Heart left ventricle (tissue), 16 donors: ENCODE measurements at places on chromosomes 12 and 14.

GRCh38 chr12:124236625-124237031 lies 58.3 kb upstream of the RFLNA start:
- no peaks in the 10 kb centered on the region for H3K27me3 ChIP-seq
- no peak overlapping the region for H3K4me3 ChIP-seq
- no peak overlapping the region for H3K27ac ChIP-seq
- no peaks in the 10 kb centered on the region for H3K4me1 ChIP-seq

- H3K27ac ChIP-seq: no peak overlapping the region
- peaks cover 96% of the 10 kb centered on the region for H3K36me3 ChIP-seq
- no peak for DNase-seq
- no peak overlapping the region for H3K4me3 ChIP-seq
Measured at GRCh38 chr12:111788178-111788654, 21.5 kb downstream of the ALDH2 start.

GRCh38 chr14:44211718-44212117 lies 295.4 kb downstream of the FSCB start:
- no peak for DNase-seq
- H3K4me3 ChIP-seq: no peak overlapping the region
- no peaks in the 10 kb centered on the region for H3K4me1 ChIP-seq
- no peaks in the 10 kb centered on the region for H3K36me3 ChIP-seq
- H3K27ac ChIP-seq: no peak overlapping the region
- H3K27me3 ChIP-seq: no peaks in the 10 kb centered on the region

DNA sequence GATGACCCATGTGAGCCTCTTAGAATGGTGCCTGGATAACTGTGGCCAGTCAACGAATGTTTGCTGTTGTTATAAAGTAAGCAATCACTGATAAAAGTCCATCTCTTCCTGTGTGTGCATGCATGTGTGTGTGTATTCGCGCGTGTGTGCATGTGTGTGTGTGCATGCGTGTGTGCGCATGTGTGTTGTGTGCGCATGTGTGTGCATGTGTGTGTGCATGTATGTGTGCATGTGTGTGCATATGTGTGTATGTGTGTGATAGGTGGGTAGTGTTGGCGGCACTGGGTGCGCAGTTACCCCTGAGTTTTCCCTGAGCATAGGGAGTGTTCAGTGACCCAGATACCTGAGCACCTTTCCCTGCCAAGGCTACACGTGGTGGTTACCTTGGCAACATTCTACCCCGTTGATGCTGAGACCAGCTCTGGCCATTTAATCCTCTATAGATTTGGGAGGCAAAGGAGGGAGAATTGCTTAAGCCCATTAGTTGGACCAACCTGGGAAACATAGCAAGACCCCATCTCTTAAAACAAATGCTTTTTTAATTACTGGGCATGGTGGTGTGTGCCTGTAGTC lies 137.8 kb downstream of the SLC15A4 start:
- no peaks in the 10 kb centered on the region for H3K4me1 ChIP-seq
- no peaks in the 10 kb centered on the region for H3K27me3 ChIP-seq
- H3K36me3 ChIP-seq: no peaks in the 10 kb centered on the region
- no peak overlapping the region for H3K4me3 ChIP-seq

- H3K4me3 ChIP-seq: no peak overlapping the region
- no peak for DNase-seq
Measured at GRCh38 chr12:24719293-24719721, 229.6 kb downstream of the BCAT1 start.
